ENCODE measurements at places on chromosomes 4 and X. TPM values are rescaled to one million over a fixed set of nuclear protein-coding genes. Genes with fewer than 3 reads are reported as not detected.

- H3K4me1 ChIP-seq: no peaks in the 10 kb centered on the region
- no peaks in the 10 kb centered on the region for H3K36me3 ChIP-seq
- no peak for DNase-seq
Measured at GRCh38 chrX:13420545-13421183, 100.8 kb upstream of the ATXN3L start.

DNA sequence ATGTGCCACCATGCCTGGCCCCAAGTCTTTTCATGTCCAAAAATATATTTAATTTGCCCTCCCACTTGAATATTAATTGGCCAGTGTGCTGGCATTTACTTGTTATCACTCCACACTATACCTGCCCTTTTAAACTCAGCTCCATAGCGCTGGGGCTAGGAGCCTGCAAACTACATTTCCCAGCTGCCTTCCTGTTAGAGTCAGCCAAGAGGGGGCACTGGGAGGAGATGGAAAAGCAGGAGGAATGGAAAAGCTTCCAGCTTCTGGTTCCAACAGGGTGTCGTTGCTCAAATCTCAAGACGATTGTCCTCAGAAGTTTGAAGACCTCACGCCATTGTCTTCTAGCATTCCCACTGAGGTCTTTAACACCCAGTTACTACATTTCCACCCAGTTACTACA lies 315.5 kb downstream of the BCOR start:
- H3K4me3 ChIP-seq: no peak overlapping the region
- H3K36me3 ChIP-seq: no peaks in the 10 kb centered on the region
- H3K27me3 ChIP-seq: no peaks in the 10 kb centered on the region

DNA sequence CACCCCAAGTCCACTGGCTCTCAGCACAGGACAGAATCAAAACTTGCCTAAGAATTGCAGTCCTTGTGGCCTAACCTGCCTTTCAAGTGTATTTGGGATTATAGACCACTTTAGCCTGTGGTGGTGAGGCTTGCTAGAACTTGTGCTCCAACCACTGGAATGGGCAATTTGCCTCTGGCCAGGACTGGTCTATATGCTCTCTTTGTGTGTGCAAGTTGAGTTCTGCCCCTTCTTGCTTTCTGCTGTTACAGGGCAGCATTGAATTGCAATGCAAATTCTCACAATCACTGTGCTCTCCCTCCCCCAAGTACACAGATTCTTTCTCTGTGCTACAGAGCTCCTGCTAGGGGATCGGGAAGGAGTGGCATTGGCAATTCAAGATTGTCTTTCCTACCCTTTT lies 233.6 kb upstream of the DIPK2B start:
- no peaks in the 10 kb centered on the region for H3K36me3 ChIP-seq
- H3K4me3 ChIP-seq: no peak overlapping the region
- no peaks in the 10 kb centered on the region for H3K4me1 ChIP-seq
- no peaks in the 10 kb centered on the region for H3K27me3 ChIP-seq

The TMLHE gene
- total RNA-seq: 15.7 TPM

- no peak overlapping the region for H3K4me3 ChIP-seq
- H3K27ac ChIP-seq: no peak overlapping the region
- no peaks in the 10 kb centered on the region for H3K36me3 ChIP-seq
- no peaks in the 10 kb centered on the region for H3K4me1 ChIP-seq
- no peak for DNase-seq
Measured at GRCh38 chr4:3851211-3851610, 85.0 kb downstream of the ADRA2C start.

The RPS6KA6 gene
- 0.55 TPM for total RNA-seq

DNA sequence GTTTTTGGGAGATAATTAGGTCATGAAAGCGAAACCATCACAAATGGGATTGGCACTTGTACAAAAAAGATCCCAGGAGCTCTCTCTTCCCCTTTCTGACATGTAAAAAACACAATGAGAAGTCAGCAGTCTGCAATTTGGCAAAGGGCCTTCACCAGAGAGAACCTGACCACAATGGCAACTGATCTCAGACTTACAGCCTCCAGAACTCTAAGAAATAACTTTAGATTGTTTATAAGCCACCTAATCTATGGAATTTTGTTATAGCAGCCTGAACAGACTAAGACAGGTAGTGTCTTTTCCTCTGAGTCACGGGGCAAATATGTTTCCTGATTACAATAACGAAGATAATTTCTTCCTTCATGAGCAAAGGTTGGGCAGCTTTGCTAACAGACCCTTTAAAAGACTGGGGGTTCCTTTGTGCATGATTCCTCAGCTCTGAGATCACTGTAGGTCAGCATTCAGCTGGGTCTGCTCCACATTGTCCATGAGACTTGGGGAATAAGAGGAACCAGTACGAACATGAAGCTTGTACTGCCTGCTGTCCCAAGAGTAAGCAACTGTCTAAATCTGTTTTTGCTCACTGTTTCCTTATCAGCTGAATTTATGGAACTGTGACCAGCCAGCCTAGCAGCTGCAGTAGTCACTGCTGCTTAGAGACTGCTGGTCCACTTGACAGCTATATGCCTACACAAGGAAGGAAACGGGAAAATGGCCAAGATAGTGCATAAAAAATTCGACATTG lies 191.6 kb downstream of the ANAPC10 start:
- H3K27ac ChIP-seq: no peak overlapping the region
- no peaks in the 10 kb centered on the region for H3K4me1 ChIP-seq
- no peak overlapping the region for H3K4me3 ChIP-seq
- no peaks in the 10 kb centered on the region for H3K27me3 ChIP-seq

DNA sequence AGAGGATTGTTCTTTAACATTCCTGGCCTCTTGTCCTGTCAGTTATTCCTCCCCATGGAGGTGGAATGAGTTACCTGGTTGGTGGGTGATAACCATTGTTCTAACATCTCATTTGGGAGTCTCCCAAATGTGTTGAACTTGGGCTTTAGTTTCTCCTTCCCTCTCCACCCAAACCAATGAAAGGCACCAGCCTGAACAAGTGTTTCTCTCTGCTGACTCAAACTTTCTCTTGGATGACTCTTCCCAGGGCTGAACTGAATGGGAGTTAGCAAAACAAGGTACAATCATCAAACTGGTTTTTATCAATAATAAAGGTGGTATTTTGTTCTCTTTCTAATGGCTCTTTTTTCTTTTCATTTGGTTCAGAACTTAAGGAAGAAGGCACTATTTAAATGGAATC lies 2.7 kb downstream of the DYNLT3 start:
- no peak for DNase-seq
- H3K36me3 ChIP-seq: no peaks in the 10 kb centered on the region
- H3K4me3 ChIP-seq: no peak overlapping the region
- no peak overlapping the region for H3K27ac ChIP-seq
